ENCODE measurements at places on chromosomes 1 and 21. TPM values are rescaled to one million over a fixed set of nuclear protein-coding genes. Genes with fewer than 3 reads are reported as not detected.

- no peak for DNase-seq
Observed at GRCh38 chr1:180524915-180525714, 22.7 kb upstream of the ACBD6 start.

- no peak for DNase-seq
Observed at GRCh38 chr1:182889997-182890396, 50.9 kb downstream of the DHX9 start.

The RPRD2 gene
- 51.3 TPM for total RNA-seq

GRCh38 chr1:57091642-57092041 is 125.8 kb upstream of the C8B start:
- no peak for DNase-seq

DNA sequence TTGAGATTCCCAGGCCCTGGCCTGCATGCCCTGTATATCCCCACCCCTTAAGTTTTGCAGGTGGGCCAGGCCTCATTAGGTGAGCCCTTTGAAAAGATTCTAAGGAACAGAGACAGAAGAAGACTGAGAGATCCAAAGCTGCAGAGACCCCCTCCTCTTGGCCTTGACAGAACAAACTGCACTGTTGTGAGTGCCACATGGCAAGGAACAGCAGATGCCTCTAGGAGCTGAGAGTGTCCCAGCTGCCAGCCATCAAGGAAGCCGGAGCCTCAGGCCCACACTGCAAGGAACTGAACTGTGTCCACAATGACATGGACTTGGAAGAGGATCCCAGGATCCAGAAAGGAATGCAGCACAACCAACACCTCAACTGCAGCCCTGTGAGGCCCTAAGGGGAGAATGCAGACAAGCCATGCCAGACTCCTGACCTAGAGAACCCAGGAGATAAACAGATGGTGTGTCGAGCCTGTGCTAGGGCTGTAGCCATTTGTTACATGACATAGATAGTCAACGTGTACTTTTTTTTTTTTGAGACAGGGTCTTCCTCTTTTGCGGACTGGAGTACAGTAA is 182.7 kb downstream of the AJAP1 start:
- no peak for DNase-seq

DNA sequence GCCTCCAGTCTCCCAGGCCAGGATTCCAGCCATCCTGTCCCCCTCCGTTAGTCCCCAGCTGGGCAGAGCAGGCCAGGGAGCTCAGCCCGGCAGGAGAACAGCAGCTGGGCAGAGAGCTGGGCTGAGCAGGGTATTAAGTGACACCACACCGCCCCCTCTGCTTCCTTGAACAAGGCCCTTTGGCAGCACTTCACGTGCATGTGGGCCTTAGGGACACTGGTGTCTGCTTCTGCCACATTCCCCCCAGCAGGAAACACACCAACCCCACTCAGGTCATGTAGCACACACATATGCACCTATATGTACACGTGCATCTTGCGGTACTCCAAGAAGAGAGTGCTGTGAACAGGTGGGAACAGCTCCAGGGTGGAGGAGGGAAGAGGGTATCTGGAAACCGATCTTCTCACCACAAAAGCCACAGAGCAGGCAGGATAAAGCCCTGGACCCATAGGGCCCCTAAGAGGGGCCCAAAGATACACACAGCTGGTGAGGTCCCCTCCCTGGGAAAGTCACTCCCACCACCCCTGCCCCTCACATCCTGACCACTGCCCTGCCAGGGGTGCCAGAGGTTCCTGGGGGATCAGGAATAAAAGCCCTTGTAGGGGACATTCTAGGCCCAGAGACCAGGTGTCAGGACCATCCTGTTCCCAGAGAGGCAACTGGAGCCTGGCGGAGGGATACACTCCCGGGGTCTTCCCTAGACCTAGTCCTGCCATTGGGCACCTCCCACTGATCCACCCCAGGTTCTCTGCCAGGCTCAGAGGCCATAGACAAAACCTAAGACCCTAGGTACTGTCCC is 4.5 kb downstream of the EPHA2 start:
- DNase-seq = no peak

DNA sequence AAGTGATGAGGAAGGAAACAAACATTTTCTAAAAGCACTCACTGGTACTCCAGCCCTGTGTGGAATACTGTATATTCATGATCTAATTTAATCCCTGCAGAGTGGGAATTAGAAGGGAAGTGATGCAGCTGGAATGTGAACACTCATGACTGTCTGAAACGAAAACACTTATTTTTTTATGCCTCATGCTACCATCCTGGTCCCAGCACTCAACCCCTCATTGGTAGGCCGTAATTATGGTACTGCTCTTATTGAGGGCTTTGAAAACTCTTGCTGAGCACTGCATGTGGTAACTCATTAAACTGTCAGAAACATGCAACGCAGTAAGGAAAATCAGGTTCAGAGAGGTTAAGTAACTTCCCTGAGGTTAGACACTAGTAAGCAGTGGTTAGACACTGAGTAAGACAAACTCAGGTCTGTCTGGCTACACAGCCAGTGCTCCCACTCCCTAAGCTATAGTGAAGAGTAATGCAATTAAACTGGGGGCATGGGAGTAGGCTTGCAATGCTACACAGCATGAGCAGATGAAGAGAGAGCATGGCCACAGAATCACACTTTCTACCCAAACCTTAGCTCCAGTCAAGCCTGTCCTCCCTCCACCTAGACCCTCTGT is 17.3 kb upstream of the TNFSF4 start:
- DNase-seq = no peak

The S100A12 gene
- total RNA-seq = not detected

The F5 gene
- 80.6 TPM for total RNA-seq

GRCh38 chr1:244802041-244802440 is 33.4 kb upstream of the COX20 start:
- DNase-seq = no peak

DNA sequence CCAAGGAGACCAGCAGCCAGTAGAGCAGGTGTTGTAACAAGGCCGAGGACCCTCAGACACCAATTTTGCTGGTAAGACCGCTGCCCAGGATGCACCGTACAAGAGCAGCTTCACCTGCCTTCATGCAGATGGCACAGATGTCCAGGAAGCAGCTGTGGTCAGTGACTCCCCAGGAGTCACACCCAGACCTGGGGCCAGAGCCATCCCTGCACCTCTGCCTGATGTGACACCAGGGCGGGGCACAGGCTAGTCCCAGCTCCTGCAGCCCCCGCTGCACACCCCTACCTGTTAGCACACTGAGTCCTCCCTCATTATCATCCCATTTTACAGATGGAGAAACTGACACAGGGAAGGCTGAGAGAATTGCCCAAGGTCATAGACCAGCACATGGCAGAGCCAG is 16.3 kb upstream of the KCNAB2 start:
- no peak for DNase-seq

- DNase-seq = no peak
Observed at GRCh38 chr1:67347688-67348472, 40.2 kb downstream of the IL12RB2 start.

GRCh38 chr1:44611866-44612265 is 62.4 kb downstream of the TMEM53 start:
- DNase-seq = no peak

The C1orf115 gene
- total RNA-seq = 0.25 TPM

DNA sequence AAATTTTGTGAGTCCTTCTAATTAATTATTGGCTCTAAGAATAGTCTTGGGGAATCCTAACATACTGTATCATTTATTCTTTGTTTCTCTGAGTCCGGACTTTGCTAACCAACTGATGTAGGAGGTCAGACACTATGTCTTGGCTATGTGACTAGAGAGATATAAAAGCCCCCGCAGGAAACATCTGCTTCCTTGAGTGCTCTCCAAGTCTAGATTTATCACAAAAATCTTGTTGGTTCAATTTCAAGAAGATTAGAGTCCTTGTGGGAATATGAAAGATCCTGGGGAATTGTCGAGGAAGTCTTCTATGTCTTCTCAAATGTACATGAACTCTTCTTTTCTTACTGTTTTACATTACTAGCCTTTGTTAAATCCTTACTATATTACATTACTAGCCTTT is 1712.5 kb downstream of the NCAM2 start:
- no peak for DNase-seq

DNA sequence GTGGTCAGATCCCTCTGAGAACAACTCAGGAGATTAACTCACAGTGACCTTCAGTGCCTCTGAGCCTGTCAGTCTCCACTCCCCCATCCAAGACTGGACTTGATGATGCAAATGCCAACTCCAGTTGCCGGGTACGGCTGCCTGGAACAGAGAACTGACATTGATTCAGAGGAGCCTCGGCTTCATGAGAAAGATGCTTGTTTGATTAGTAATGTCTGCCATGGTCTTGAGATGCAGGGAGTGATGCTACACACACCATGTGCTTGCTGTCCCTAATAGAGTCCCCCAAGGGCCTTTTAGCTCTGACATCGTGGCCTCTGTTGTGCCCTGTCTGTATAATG is 51.8 kb upstream of the LRP8 start:
- no peak for DNase-seq

DNA sequence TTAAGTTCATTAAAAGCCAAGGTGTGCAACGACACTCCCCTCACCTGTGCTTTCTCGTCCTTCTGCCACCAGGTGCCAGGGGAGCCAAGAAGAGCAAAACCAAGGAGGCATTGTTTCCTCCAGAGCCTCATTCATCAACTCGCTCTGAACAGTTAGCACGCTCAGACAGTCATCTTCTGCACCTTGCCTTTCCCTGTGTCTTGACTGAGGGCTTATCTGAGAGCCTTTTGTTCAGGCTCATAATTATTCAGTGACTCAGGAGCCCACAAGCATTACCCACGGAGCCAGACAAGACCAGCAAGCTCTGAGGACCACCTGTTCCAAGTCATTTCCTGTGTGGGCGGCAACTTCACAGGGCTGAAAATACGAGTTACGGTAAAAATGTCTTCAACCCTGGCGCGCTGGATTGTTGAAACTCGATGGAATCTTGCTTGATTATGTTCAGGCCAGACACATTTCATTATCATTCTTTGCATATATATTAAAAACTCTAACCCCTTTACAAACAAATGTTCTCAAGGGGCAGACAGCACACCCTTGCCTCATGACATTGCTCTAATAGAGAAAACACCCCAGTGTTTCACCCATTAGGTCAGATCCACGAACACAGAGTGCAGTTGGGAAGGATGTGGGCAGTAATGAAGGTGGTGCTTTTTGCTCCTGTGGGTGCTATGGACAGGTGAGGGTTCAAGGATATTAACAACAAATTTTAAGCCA is 89.7 kb upstream of the RUNX1 start:
- DNase-seq = peak; percentile 8

DNA sequence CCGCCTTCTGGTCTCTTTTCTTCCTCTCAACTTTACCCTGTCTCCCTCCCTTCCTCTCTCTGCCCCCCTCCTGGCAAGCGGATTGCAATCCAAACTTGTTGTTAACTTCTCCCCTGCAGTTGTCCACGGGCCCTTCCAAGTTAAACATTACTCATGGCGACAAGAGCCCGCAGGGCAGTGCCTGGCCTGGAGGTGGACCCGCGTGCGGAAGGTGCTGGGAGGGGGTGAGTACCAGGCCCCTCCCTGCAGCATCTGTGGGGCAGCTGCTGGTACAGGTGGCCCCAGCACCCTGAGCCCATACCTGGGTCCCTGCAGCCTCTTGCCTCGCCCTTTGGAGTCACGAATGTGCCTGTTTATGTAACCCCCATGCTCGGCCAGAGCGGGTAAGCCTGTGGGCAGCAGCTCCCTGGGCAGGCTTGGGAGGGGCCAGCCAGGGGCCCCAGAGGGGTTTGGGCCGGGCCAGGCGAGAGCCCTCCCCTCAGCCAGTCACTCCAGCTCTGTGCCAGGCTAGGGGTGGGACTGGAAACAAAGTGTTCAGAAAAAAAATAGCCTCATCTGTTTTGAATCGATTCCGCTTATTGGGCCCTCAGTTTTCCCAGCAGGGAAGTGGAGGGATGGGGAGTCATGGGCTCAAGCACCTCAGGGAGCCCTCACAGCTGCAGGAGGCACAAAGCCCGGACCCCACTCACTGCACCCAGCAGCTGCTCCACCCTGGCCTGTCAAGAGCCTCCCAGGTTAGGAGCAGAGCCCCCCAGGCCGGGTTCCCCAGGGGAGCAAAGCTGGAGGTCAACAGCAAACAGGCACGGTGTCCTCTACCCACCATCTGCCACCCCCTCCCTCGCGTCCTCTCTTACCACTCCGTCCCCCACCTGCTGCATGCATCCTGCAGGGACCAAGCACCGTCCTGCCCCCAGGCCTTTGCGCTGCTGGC is 14.0 kb upstream of the FAAP20 start:
- DNase-seq = no peak

The HMCN1 gene
- 0.81 TPM for total RNA-seq

The CACNA1E gene
- not detected for total RNA-seq

The DOP1B gene
- 34.6 TPM for total RNA-seq

- DNase-seq = no peak
Observed at GRCh38 chr1:23566304-23566703, 7.0 kb upstream of the ID3 start.

The NPHS2 gene
- total RNA-seq = not detected

DNA sequence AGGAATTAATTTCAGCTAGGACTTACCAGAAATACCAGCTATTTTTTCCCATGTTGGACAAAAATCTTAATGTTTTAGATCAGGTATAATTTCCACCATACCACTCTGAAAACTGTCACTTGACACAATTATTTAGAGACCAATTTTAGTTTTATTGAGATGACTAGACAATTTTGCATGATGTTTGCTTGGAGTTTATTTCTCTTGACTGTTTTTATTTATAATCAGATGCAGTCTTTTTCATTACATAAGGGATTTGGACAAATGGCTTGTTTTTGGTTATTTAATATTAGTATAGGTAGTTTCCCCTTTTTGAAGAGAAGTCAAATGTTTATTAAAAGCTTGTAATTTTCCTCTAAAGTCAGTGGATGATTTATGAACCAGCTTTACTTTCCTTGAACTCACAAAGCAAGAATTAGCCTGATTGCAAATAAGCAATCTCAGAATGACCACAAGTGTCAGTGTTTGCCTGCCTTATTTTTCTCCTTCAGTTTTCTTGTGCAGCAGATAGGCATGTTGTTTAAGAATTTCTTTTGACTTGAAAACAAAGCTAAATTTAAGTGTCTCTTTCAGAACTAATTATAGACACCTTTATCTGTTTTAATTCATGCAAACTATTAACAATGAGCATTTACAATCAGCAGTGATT is 3.8 kb upstream of the B3GALT2 start:
- no peak for DNase-seq

DNA sequence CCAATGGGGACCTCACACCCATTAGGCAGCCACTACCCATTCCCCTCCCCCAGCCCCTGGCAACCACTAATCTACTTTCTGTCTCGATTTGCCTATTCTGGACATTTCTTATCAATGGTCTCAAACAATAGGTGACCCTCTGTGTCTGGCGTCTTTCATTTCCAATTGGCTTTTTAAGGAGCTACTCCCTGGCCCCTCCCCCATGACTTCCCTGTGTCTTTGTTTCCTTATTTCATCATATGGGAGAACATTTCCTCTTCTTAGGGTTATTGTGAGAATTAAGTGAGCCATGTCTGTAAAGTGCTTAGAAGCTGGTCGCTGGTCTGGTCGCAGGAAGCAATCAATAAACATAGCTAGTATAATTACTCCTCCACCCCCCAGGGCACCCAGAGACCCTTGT is 80.9 kb downstream of the SPSB1 start:
- DNase-seq = no peak

Measured in CD4-positive, CD25-positive, alpha-beta regulatory T cell (primary cell).